ENCODE measurements at places on chromosomes 16 and 17. TPM values are rescaled to one million over a fixed set of nuclear protein-coding genes. Genes with fewer than 3 reads are reported as not detected.

The CHST4 gene
- polyA plus RNA-seq: 0.55 TPM

The C17orf67 gene
- 1.6 TPM for polyA plus RNA-seq

The STAT5A gene
- 5.0 TPM for polyA plus RNA-seq

The IKZF3 gene
- polyA plus RNA-seq: 0.37 TPM

- no peak for DNase-seq
Observed at GRCh38 chr17:17173921-17174320, 32.2 kb downstream of the PLD6 start.

- no peak for DNase-seq
Observed at GRCh38 chr17:77101521-77102410, 39.0 kb upstream of the SEC14L1 start.

DNA sequence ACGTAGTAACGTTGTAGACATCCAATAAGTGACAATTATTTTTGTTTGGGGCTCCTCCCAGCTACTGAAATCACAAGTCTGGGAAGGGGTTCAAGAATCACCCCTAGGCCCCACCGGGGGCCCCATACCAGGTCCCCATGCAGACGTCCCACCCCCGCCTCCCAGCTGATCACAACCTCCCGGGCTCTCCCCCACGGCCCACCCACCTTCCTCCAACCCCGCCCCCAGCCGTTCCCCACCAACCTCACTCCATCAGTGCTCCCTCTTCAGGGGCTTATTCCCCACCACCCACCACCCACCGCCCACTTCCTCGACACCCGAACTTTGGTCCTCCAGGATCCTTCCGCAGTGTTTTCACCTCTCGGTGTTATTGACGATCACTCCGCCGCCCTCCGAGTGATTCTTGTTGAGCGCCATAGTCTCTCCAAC lies 240 bp downstream of the WBP2 start:
- DNase-seq: no peak

DNA sequence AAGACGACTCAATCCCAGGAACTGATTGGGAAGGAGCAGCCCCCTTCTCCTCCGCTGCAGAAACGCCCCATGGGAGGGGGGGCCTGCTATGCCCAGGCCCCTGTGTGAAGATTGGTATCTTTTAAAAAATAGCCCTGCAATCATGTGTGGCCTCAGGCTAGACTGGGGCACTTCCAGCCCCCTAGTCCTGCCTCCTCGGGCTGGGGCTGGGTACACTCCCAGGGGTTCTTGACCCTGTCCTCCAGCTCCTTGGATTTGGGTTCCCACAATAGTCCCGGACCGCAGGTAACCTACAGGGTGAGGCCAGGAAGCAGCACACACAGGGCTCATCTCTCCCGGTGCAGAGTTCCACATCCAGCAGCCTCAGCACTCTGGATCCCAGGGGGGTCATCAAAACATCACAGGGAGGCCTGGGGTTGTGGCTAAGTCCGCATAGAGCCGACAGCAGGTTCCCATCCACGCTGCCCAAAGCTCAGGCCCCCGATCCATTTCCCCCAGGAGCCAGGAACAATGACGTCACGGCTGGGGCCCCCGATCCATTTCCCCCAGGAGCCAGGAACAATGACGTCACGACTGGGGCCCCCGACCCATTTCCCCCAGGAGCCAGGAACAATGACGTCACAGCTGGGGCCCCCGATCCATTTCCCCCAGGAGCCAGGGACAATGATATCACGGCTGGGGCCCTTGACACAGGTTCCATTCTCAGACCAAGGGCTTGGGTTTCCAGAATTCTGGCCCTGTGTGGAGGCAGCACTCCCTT lies 202.4 kb downstream of the IRF8 start:
- no peak for DNase-seq

- no peak for DNase-seq
Observed at GRCh38 chr17:28948342-28948741, 3.0 kb downstream of the PHF12 start.

GRCh38 chr16:69444873-69445517 lies 20.6 kb downstream of the CYB5B start:
- DNase-seq: no peak

DNA sequence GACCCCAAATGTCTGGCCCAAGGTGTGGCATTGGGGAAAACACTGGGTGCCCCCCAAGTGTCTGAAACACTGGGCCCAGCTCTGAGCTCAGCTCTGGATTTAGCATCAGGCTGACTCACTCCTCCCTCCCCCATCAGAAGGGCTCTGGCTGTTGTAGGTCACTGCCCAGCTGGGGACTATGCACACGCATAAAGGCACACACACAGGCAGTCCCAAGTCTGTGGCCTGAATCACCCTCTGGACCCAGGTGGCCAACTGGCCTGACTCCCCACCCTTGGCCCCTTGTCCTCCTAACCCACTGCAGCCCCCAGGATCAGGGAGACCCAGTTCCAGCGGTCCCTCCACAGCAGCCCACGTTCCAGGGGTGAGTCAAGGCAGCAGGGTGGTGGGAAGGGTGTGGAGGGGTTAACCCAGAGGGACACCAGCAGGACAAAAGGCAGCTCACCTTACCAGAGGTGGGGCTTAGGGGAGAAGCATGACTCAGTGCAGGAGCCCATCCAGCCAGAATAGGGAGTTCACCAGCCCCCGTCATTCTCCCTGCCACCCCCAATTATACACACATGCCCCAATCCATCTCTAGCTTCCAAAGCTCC lies 47.0 kb downstream of the MYO18A start:
- no peak for DNase-seq

DNA sequence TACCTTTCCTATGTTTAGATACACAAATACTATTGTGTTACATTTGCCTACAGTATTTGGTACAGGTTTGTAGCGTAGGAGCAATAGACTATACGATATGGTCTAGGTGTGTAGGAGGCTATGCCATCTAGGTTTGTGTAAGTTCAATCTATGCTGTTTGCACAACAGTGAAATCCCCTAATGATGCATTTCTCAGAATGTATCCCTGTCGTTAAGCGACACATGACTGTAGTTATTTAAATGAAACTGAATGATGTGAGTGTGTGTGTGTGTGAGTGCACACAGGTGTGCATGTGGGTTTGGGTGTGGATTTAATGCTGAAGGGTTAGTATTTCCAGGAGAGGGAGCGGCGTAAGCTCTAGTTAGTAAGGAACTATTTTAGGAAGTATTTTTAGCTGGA lies 34.6 kb upstream of the SMIM36 start:
- no peak for DNase-seq

- no peak for DNase-seq
Observed at GRCh38 chr17:65584604-65585521, 23.4 kb upstream of the AXIN2 start.

- no peak for DNase-seq
Observed at GRCh38 chr17:21268596-21269188, 15.5 kb upstream of the NATD1 start.

- peak; percentile 53 for DNase-seq
Observed at GRCh38 chr17:44828919-44829522, 1.1 kb downstream of the GJC1 start.

DNA sequence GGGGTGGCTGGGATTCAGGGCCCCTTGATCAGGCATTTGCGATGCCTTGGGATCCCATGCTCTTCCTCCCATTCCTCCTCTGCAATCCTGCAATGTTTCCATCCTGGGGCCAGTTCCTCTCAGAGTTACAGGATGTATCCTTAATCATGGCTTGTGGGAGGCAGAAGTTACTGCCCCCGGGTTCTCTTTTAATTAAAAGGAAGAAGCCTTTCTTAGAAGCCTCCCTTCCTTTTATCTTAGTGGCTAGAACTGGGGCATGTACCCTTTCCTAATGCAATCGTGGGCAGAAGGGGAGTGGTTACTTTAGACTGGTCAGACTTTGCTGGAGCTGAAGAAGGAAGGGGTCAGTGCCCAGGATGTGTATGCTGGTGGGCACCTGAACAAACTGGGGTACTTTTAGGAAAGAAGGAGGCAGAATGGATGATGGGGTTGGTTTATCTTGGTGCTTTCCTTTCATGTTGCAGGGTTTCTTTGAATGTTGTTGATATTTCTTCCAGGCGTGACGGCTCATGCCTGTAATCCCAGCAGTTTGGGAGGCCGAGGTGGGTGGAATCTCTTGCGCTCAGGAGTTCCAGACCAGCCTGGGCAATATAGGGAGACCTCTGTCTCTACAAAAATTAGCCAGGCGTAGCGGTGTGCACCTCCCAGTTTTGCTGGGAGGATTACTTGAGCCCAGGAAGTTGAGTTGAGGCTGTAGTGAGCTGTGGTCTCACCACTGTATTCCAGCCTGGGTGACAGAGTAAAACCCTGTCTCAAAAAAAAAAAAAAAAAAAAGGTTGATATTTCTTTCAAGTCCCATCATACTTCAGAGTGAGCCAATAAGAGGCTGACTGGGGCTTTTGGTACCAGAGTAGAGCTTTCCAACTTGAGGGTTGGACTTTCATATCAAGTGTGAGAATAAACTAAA lies 13.2 kb upstream of the SPN start:
- DNase-seq: peak; percentile 28

DNA sequence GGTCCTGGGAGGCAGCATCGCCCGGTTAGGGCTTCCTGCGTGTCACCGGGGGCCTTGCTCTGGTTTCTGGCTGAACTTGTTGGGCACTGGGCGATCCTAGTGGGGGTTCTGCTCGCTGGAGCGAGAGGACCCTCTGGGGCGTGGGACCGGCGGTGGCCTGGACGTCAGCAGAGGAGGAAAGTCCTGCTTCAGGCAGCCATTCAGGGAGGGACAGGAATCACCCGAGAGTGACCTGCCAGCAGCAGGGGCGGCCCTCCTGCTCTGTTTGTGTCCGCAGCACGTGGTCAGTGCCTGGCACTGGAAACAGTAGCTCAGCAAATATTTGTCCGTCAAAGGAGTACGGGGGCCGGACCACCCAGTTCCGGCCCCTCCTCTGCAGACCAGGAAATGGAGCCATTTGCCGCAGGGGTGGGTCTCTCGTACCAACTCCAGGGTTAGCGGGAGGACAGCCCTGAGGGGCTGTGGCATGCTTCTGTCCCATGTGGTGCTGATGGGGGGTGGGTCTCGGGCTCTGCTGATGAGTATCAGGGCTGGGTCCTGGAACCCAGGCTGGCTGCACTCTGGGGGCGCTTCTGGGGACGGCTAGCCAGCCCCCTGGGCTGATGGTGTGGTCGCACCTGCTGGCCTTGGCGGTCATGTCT lies 48.3 kb downstream of the BAIAP2 start:
- peak; percentile 75 for DNase-seq

DNA sequence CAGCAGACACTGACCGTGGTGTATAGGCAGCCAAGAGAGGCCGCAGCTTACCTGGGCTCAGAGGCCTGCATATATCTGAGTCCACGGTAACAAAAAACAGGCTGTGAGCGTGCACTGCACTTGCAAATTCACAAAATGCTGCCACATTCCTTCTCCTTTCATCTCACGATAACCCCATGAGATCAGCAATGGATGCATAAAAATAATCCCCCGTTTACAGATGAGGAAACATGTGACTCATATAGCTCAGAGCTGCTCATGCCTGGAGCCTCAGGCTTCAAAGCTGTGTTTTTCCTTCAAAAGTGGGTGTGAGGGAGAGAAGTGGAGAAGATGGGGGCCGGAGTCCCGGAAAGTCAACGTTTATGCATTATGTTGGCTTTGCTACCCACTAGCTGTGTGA lies 118.3 kb upstream of the FOXF1 start:
- DNase-seq: no peak

- DNase-seq: no peak
Observed at GRCh38 chr17:55351226-55351625, 70.4 kb downstream of the MMD start.

DNA sequence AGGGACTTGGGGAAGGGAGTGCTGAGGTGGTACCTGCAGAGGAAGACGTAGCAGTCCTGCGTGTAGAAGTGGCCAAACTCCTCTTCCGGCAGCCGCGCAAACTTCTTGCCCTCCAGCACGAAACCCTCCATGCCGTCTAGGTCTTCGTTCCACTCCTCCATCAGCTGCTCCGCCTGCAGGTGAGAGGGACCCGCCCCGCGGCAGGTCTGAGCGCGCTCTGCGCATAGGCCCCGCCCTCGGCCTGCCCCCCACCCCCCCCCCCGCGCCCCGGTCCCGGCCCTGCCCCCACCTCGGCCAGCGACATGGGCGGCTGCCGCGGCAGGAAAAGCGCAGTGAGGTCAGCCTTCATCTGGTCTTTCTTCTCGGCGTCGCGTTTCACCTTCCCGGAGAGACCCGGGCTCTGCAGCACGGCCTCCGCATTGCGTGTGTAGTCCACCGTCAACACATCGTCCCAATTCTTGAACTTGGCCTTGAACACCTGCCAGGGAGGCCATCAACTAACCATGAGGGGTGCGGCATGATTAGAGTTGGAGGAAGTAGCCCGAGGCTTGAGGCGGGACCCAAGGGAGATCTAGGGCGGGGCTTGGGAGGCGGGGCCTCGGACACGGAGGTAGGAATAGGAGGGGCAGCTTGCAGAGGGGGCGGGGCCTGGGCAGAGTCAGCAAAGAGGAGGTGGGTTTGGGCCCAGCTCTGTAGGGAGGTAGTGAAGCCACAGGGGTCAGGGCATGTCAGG lies 11.5 kb downstream of the FLII start:
- DNase-seq: no peak

DNA sequence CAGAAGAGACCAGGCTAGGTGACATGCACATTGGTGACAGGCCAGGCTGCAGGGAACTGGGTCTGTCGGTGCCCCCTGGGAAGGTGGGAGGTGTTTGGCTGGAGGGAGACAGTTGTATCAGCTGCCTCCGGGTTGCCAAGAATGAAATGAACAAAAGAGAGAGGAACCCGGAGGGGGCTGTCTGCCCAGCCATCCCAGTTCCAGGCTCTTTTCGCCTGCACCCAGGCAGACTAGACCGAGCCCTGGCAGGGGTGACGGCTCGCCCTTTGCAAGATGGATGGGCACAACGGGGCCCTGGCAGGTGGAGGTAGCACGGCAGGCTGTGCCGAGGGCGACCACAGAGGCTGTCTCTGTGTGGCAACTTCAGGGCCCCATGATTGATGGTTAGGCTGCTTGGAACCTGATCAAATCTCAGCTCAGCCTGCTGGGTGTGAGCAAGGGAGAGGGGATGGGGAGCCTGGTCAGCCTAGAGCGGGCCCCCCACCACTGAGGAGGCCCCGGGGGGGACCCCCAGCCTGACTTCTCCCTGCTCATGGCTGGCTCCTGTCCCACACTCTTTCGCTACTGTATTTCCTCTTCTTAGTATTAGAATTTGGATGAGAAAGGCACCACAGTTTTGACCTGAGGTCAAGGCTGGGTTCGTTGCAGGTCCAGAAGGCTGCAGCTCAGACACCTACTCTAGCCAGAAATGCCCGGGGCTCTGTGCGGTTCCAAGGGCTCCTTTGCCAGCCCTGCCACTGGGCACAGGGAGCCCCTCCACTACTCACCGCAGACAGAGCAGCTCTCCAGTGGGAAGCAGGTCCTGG lies 118.9 kb upstream of the CHMP6 start:
- no peak for DNase-seq

- DNase-seq: no peak
Observed at GRCh38 chr16:7257016-7257415, 75.6 kb upstream of the RBFOX1 start.

GRCh38 chr16:70804153-70804733 lies 3.3 kb upstream of the VAC14 start:
- DNase-seq: no peak

GRCh38 chr17:41322094-41322902 lies 6.8 kb upstream of the KRTAP17-1 start:
- DNase-seq: peak; percentile 56

Measured in left kidney (tissue), 8 donors.